NCI-H1694 treated with DMSO at 0.1 percent for 48 hours (cell line): ENCODE measurements at places on chromosomes 12 and 14.
A peak's percentile ranks its signal among the peaks of the same experiment; 100 is the strongest.

DNA sequence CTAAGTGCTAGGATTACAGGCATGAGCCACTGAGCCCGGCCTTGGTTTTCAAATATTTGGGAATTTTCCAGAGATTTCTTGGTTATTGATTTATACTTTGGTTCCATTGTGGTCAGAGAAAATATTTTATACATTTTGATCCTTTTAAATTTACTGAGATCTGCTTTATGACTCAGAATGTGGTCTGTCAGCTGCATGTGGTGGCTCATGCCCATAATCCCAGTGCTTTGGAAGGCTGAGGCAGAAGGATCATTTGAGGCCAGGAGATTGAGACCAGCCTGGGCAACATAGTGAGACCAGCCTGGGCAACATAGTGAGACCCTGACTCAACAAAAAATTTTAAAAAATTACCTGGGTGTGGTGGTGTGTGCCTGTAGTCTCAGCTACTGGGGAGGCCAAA is 49.8 kb downstream of the ADCK1 start:
- no peak for DNase-seq

DNA sequence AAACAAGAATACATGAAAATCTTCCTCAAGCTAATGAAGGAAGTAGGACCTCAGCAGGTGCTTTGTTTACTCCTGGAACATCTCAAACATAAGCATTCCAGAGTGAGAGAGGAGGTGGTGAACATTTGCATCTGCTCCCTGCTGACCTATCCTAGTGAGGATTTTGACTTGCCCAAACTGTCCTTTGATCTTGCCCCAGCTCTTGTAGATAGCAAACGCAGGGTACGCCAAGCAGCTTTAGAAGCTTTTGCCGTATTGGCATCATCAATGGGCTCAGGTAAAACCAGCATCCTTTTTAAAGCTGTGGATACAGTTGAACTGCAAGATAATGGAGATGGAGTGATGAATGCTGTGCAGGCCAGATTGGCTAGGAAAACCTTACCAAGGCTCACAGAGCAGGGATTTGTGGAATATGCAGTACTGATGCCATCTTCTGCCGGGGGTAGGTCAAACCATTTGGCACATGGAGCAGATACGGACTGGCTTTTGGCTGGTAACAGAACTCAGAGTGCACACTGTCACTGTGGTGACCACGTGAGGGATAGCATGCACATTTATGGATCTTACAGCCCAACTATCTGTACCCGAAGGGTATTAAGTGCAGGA is 1.9 kb downstream of the TOGARAM1 start:
- DNase-seq: peak; percentile 40

- no peak for DNase-seq
Measured at GRCh38 chr12:51395283-51396230, 4.4 kb upstream of the GALNT6 start.

- no peak for DNase-seq
Measured at GRCh38 chr14:101535701-101536207, 25.5 kb upstream of the DIO3 start.

GRCh38 chr12:76303365-76303764 is 44.9 kb downstream of the BBS10 start:
- no peak for DNase-seq

DNA sequence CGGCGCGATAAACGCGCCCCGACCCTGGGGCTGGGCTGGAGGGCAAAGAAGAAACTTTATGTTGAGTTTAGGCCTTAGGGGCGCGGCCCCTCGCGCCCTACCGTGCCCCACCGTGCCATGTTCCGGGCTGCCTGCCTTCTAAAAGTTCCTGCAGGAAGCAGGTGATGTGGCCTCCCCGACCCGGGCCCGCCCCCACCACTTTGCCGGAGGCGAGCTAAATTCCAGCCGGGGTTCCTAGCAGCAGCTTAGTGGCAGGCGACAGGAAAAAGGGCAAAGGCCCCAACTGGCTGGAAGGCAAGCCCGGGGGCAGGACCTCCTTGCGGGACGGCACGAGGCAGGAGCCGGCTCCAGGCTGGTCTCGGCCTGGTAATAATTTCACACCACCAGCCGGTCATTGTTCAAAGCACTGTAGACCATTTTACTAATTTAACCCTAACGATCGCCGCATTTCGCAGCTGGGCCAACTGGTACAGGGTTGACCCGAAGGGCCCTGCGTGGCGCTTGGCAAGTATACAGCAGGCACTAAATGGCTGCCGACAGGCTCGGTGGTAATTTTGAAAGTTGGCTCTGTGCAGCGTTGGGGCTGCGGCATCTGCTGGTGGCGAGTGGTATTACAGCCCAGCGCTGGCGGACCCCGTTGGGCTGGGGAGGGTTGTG is 895 bp upstream of the CCDC88C start:
- DNase-seq: peak; percentile 73

DNA sequence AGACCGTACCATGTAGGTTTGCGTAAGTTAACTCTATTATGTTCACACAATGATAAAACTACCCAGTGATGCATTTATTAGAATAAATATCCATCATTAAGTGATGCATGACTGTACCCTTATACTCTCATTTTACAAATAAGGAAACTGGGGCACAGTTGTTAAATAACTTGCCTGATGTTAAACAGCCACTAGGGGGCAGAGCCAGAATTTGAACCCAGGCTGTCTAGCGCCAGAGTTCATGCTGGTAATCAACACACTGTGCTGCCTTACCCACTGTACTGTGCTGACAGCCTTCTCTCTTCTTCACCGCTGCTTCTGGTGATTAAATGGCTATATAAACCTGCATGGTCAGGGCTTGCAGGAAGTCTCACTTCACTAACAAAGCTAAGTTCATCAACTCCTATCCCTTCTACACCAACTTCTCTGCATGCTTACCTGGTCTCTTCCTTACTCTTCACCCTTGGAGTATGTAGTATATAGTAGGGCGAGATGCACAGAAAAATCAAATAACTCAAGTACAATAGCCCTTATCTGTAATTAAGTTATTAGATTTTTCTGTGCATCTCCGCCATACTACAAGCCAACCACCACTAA is 43.6 kb upstream of the APPL2 start:
- no peak for DNase-seq

- DNase-seq: no peak
Measured at GRCh38 chr12:25723921-25724491, 170.9 kb upstream of the LMNTD1 start.

GRCh38 chr14:76810953-76811400 is 1.7 kb downstream of the ANGEL1 start:
- DNase-seq: peak; percentile 66

GRCh38 chr14:51447411-51447810 is 204.3 kb upstream of the FRMD6 start:
- DNase-seq: peak; percentile 92

DNA sequence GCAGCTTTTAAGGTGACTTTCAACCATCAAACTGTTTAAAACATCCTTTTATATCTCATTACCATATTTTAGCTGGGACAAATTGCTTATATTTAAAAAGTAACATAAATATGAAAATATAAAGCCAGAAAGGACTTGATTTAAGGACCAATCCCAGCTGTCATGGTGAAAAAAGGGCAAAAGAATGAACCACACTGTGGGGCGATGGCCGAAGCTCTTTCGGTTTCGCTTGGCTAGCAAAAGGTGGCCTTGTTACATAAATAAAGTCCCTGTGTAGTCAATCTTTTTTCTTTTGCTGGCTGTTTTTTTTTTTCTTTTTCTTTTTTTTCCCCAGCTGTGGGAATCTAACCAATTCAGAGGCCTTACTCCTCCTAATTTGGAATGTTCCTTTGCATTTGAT is 50.9 kb downstream of the FBXO33 start:
- DNase-seq: no peak

DNA sequence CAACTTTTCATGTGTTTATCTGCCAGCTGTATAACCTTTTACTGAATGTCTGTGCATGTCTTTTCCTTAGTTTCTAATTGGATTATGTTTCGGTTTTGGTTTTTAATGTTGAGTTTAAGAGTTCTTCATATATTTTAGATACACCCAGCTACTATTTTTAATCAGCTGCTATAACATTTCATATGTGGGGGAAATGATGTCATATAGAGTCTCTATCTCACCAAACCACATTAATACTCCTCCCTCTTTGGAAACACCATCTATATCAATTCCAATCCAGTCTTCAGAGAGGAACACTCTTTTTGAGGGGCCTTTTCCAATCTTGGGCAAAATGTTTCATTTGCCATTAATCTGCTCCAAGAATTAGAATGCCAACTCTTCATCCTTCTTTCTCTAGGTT is 28.5 kb upstream of the GCH1 start:
- no peak for DNase-seq

DNA sequence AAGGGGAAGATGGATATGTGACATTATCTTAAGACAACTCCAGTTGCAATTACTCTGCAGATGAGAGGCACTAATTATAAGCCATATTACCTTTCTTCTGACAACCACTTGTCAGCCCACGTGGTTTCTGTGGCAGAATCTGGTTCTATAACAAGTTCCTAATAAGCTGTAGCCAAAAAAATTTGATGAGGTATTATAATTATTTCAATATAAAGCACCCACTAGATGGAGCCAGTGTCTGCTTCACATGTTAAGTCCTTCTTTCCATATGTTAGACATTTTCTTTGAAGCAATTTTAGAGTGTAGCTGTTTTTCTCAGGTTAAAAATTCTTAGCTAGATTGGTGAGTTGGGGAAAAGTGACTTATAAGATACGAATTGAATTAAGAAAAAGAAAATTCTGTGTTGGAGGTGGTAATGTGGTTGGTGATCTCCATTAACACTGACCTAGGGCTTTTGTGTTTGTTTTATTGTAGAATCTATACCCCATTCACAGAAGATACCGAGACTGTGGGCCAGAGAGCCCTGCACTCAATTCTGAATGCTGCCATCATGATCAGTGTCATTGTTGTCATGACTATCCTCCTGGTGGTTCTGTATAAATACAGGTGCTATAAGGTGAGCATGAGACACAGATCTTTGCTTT is 36.9 kb downstream of the PSEN1 start:
- peak; percentile 92 for DNase-seq

DNA sequence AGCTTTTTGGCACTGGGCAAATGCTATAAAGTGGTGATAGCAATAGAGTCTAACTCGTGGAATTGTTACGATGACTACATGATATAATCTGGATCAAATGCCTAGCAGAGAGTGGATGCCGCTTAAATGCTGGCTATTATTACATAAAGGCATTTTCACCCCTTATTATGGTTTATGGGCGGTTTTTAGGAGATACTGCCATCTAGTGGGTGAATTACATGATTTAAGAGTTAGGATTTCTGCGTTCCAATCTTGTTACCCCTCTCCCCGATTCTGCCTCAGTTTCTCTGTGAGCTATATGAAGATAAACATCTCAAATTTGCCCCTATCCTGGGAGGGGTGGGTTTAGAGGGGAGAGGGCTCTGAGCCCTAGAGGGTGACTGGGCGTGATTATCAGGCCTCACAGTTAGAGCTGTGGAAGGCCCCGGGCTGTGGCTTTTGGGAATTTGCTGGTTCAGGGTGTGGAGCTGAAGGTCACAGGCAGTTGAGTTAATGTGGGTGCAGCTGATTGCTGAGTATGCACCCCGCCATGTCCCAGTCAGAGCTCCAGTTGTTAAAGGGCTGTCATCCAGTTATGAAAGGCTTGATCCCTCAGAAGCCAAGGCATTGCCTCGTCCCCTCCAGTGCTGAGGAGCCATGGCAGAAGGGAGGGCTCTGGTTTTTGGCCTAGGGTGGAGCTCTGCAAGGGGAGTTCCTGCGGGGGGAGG is 14.4 kb downstream of the CLSTN3 start:
- DNase-seq: peak; percentile 70

DNA sequence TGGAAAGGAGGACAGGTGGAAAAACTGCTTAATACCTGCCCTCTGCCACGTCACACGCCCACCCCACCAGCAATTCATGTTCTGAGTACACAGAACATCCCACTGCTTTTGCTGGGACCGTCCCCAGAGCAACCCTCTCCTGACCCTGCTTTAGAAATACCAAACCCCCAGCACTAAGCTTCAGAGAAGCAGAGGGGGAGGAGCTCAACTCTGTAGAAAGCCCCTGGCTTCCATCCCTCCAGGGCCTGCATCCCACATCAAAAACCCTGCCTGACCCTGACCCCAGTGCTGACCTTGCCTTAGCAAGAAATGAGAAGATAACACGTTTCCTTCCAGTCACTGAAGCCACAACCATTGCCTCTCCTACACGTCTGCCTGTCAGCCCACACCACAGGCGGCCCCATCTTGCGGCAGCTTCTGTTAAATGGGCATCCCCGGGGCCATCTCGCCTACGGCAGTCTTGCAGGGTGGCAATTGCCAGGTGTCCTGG is 19.7 kb downstream of the VDR start:
- DNase-seq: no peak

GRCh38 chr12:12531194-12531593 is 31.5 kb downstream of the DUSP16 start:
- no peak for DNase-seq

DNA sequence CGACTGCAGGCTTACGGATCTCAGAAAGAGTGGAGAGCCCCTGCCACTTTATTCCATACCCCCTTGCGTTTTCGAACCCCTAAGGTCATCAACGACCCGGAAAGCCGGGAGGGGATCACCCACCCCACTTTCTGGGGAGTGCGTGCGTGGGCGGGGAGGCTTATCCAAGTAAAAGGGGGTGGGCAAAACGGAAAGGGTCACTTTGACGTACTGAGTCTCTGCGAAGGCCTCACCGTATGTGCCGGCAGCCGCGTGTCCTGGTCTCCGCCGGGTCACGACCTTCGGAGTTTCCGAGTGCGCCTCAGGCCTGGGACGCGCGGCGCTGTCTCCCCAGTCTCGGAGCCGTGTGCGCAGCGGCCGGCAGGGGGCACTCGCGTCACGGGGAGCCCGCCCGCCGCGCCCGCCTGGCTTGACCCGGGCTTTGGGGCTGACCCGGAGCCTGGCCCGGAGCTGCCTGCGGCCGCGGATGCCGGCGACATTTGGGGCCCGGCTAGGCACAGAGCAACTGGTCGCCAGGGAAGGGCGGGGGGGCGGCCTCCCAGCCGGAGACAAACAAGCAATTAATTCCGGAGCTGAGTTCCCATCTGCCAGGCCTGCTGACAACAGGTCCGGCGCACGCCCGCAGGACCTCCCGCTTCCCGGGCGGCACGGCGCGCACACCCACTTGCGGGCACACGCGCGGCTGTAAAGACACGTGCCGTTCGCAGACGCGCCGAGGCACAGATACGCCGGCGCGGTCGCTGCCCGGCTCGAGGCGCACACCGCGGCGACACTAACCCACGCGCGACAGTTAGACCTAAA is 890 bp upstream of the KIF26A start:
- peak; percentile 93 for DNase-seq

- DNase-seq: peak; percentile 35
Measured at GRCh38 chr12:65123435-65124063, 2.4 kb upstream of the WIF1 start.
